ENCODE measurements at places on chromosomes 5 and 9. TPM values are rescaled to one million over a fixed set of nuclear protein-coding genes. Genes with fewer than 3 reads are reported as not detected.

DNA sequence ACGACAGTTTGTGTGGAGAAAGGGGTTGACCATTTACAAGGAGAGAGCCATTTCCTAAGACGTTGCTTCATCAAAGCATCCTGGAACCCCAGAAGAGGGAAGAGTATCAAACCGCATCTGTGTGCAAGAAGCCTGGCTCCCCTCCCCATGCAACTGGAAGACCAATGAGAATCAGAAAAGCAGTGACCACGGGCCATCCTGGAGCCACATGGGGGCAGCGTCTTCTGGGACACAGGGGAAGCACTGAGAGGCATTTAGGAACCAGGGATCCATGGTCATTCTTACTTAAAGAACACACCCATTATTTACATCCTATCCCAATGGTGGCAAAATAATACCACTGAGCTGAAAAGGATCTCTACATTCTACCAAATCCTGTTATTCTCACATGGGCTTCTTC is 29.3 kb downstream of the SEMA5A start:
- no peak for DNase-seq

GRCh38 chr9:106059886-106060285 is 365.5 kb downstream of the TMEM38B start:
- DNase-seq, result no peak

DNA sequence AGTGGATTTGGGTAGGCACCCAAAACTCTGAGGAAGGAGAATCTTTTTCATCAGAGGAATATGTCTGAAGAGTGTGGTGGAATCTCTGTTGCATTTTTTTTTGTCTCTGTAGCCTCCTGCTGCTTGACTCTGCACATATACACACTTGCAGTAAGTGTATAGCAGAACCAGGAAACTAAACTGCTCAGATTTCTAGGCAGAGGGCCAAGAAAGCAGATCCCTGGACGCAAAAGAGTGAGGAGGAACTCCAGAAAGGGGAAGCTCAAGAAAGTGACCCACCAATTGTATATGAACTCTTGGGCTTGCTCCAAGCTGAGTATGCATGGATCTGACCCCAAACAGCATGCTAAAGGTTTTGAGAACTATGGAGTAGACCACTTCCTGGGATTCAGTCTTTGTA is 181.8 kb downstream of the GADD45G start:
- no peak for DNase-seq

DNA sequence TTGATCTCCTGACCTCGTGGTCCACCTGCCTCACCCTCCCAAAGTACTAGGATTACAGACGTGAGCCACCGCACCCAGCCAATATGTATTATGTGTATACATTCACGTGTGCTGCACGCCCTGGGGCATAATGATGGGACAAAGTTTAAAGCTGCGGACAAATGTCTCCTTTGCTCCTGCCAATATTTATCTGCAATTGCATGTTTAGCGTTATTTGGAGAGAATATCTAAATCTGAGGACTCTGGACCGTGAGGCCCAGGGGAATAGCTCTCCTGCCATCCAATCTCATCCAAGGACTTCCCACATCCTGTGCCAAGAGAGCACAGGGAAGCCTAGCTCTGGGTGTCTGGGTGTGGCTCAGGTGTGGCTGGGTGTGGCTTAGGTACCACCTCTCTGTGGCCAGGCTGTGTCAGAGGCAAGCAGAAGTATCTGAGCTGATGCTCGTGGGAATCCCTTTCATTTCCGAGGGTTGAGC is 6.9 kb upstream of the BOD1 start:
- no peak for DNase-seq

DNA sequence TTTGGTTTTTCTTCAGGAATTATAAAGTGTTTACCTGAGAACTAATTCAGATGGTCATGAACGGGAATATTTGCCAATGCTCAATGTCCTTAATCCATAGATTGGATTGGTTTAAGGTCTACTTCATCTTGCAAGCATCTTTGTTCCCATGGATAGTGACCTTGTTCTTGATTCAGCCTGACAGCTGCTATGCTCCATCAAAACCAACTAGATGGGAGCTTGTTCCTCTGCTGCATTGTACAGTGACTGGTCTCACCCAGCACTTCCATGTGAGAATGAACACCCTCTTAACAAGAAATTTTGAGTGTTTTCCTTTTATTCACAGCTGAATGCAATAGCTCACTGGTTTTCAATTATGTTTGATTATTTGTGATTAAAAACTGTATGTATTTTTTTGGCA is 312.6 kb upstream of the ACTBL2 start:
- DNase-seq, result no peak

- no peak for DNase-seq
Observed at GRCh38 chr5:136526791-136527190, 161.4 kb upstream of the TRPC7 start.

GRCh38 chr5:82982846-82983245 is 94.3 kb downstream of the TMEM167A start:
- DNase-seq, result no peak

DNA sequence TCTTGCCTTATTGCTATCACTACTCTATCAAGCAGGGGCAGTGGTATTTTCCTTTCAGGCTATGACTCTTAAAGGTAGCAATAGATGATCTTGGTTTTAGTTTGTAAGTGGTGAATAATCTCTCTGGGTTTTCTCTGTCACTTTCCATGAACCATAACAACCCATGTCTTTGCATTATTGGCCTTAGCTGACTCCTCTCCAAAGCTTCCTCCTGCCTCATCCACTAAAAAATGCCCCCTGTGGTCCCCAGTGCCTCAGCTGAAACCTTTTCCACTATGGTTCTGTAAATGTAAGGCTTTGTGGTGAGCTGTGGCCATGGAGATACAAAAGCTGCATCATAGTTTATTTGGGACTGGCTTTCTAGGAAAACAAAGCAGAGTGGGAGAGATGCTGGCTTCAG is 128.8 kb downstream of the GPBP1 start:
- no peak for DNase-seq

DNA sequence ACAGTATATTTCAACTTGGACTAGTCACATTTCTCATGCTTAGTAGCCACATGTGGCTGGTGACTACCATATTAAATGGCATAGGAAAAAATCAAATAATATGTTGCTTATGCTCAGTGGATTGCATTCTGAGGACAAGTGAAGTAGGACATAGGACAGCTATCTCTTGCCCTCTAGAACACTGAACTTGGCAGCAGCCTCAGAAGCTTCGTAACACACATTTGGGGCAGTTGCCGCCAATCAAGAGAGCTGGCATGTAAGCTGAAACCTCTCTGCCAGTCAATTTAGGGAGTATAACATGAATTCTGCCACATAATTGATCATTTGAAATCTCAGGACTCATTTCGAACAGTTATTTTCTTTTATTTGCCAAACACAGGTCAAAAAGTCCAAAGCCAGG is 505.5 kb downstream of the MAT2B start:
- DNase-seq, result no peak

- DNase-seq, result no peak
Observed at GRCh38 chr5:79201206-79201605, 34.7 kb upstream of the JMY start.

DNA sequence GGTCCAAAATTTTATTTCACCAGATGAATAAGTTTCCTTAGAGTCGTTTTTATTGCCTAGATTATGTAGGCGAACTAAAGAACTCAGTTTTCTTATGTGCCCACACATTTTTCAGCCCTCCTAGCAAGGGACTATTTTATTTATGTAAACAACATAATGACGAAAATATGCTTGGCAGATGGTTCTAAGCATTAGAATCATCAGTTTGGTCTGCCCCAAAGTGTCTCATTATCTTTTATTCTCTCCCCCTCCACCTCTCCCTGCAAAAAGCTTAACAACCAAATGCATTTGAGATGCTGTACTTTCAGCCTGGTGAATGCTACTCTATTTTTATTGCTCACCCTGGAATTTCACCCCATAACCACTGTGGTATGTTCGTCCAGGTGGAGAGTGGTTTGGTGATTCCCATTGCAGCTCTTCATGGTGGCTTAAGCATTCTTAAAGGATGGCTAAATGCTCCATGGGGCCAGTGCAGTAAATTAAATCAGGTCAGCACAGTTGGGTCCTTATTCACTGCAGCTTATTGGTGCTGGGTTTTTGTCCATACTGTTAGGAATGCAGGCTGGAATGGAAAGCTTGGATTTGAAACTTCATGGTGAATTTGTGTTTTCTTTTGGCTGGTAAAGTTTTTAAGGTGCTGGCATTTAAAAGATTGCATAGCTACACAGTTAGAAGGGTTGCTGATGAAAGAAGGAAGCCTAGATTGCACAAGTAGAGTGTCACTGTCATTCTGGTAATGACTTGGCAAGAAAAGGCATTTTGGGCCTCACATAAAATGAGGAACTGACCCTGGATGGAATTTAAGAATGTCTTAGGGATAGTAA is 39.2 kb downstream of the TLE4 start:
- DNase-seq, result no peak

DNA sequence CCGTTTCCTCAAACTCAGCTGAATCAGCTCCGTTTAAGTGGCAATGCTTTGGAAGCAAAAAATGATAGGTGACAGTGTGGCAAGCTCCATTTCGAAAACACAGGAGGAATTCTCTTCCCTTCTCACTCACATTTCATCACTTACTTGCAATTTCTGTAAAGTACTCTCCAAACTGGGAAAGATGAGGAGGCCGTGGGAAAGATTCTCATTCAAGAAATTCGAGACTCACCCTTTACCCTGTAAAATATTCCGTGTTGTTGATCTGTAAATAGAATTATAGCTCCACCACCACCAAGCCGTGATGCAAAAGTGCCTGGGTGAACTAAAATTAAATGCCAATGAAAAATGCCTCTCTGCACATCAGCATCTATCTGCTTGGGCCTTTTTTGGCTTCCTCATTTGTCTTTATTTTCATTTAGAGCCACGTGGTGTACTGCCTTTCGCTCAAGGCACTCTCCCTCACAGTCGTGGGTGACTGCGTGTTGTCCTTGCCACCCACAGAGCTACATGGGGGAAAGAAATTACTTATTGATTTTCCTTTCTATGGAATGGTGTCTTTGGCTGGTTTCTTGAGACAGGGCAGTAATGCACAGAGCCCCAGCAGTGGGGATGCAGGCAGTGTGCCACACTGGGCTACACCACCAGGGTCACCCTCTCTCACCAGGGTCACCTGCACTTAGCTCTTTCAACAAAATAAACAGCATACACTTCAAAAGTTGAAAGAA is 289.3 kb upstream of the TAS2R1 start:
- no peak for DNase-seq

DNA sequence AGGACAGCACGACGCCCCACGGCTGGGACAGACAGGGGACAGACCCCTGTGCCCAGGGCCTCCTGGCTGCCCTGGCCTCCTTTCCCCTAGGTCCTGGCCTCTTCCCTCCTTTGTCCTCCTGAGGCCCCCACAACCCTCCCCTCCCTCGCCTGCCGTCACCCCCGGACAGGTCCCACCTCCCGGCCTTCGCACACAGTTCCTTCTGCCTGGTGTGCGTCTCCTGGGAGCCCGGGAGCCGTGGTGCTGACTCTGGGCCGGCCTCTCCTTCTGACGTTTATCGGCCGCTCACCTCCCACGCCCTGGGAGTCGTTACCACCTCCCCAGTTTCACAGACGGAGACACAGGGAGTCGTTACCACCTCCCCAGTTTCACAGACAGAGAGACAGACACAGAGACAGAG is 25.1 kb upstream of the NOTCH1 start:
- no peak for DNase-seq

- no peak for DNase-seq
Observed at GRCh38 chr9:136693135-136693489, 5.9 kb upstream of the AGPAT2 start.

- DNase-seq, result no peak
Observed at GRCh38 chr9:132985071-132985350, 6.5 kb downstream of the GFI1B start.

GRCh38 chr9:94866770-94867169 is 140.3 kb downstream of the AOPEP start:
- no peak for DNase-seq

DNA sequence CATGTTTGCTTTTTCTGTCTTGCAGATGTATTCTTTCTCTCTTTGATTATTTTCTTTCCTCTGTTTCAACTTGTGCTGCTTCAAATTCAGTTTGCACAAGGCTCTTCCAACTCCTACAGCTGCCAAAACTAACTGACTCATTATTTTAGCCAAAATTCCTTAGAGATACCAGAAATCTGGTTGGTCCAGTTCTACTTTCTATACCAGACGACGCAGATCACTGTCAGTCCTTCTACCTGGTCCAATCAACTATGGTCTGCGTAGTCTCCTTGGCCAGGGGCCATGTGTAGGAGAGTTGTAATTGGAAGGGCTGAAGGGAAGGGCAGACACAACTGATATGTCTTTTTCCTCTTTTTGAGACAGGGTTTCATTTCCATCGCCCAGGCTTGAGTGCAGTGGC is 51.9 kb upstream of the JAK2 start:
- DNase-seq, result no peak

The VLDLR gene
- total RNA-seq, result 3.9 TPM

The PPP1R26 gene
- 0.52 TPM for total RNA-seq

The PRLR gene
- total RNA-seq, result not detected

The CTSV gene
- total RNA-seq, result 0.79 TPM

The EXOSC3 gene
- 77.5 TPM for total RNA-seq

The FOXD4L4 gene
- 0.19 TPM for total RNA-seq

The SLC4A9 gene
- 0.35 TPM for total RNA-seq

The IL9 gene
- total RNA-seq, result not detected

The FCN1 gene
- not detected for total RNA-seq

The SLC45A2 gene
- total RNA-seq, result not detected
